SJSA1 (cell line): ENCODE measurements at places on chromosomes 7 and 10.

GRCh38 chr7:6545398-6546126, 5.7 kb downstream of the GRID2IP start:
- no peaks in the 10 kb centered on the region for H3K27me3 ChIP-seq
- no peak for DNase-seq
- no peak overlapping the region for H3K27ac ChIP-seq
- no peaks in the 10 kb centered on the region for H3K4me1 ChIP-seq
- H3K36me3 ChIP-seq = no peaks in the 10 kb centered on the region
- H3K4me3 ChIP-seq = no peak overlapping the region

DNA sequence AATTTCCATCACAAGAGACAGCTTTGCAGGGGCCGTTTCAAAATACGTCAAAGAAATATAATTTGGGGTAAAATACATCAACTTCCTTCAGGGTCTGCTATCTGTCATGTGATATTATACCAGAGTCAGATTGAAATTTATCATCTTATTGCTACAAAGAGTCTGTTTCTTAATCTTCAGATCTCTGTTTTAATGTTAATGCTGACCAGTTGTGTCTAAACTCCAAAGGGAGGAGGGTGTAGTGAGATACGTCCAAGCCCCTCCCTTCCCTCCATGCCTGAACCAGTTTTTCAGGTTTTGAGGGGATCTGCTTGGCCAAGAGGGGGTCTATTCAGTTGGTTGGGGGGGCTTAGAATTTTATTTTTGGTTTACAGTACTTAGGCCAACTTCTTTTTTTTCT, 891.6 kb downstream of the GRM8 start:
- DNase-seq = no peak
- H3K4me1 ChIP-seq = no peaks in the 10 kb centered on the region
- no peaks in the 10 kb centered on the region for H3K27me3 ChIP-seq
- no peak overlapping the region for H3K27ac ChIP-seq
- no peak overlapping the region for H3K4me3 ChIP-seq

DNA sequence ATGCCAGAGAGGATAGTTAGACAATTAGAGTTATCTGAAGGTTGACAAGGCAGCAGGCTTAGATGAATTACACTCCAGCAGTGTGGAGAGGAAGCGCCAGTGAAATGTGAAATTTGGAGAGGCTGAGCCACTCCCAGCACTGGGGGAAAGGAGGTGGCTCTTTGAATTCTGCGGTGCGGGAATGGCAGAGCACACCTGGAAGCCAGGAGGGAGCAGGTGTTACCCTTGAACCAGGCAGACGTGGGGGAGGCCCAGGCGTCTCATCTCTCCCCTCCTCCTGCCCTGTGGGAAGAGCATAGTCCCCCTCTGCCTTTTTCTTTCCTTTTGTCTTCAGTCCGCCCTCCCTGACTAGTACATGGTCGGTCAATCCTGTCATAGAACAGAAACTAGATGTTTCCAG, 203.1 kb downstream of the DPP6 start:
- no peaks in the 10 kb centered on the region for H3K4me1 ChIP-seq
- H3K36me3 ChIP-seq = no peaks in the 10 kb centered on the region
- H3K27ac ChIP-seq = no peak overlapping the region
- DNase-seq = no peak

DNA sequence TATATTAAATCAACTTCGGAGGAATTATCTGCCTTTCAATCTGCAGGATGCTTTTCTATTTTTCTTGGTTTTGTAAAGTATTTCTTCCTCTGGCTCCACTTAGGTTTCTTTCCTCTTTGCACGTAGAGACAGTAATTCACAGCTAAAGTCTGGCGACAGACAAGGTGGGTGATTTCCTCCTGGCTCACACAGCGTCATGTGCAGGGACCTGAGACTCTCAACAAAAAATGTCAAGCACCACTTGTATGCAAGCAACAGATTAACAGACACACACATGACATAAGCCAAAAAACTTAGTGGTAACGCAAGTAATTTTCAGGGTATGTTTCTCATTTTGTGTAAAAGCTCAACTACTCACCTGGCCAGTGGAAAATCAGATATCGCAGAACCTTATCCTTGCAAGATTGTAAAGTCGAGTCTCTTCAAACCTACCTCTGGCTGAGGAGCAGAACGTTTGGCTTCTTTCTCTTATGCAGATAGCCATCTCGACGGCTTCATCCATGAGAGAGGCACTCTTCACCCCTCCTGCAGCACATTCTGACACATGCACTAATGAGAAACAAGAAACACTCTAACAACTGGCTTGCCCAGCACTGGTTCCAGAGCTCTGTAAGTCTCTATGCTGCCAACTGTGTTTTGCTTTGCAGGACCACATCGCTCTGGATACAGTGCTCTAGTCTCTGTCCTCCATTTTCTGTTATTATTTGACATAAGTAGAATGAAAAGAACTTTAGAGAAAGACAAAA, 188.0 kb downstream of the CDCA7L start:
- no peaks in the 10 kb centered on the region for H3K4me1 ChIP-seq
- no peak for DNase-seq
- no peak overlapping the region for H3K27ac ChIP-seq
- H3K36me3 ChIP-seq = no peaks in the 10 kb centered on the region

GRCh38 chr7:17520941-17521340, 222.5 kb downstream of the AHR start:
- H3K36me3 ChIP-seq = no peaks in the 10 kb centered on the region
- peaks cover 36% of the 10 kb centered on the region for H3K4me1 ChIP-seq
- H3K27ac ChIP-seq = peak overlapping the region; percentile 66
- no peak overlapping the region for H3K4me3 ChIP-seq
- no peak for DNase-seq

DNA sequence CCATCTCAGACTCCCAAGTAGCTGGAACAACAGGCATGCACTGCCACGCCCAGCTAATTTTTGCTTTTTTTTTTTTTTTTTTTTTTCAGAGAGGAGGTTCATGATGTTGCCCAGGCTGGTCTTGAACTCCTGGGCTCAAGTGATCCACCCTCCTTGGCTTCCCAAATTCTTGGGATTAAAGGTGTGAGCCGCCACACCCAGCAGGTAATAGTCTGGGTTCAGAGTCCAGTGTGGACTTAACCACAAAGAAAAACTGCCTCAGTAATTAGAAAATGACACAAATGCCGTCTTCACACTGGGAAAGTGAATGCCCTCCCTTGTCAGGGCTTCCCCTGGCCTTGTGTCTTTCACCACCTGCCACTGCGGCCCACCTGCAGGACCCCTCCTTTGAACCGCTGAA, 101.1 kb downstream of the RAB11FIP2 start:
- no peaks in the 10 kb centered on the region for H3K4me1 ChIP-seq
- DNase-seq = no peak
- no peaks in the 10 kb centered on the region for H3K27me3 ChIP-seq
- no peaks in the 10 kb centered on the region for H3K36me3 ChIP-seq

DNA sequence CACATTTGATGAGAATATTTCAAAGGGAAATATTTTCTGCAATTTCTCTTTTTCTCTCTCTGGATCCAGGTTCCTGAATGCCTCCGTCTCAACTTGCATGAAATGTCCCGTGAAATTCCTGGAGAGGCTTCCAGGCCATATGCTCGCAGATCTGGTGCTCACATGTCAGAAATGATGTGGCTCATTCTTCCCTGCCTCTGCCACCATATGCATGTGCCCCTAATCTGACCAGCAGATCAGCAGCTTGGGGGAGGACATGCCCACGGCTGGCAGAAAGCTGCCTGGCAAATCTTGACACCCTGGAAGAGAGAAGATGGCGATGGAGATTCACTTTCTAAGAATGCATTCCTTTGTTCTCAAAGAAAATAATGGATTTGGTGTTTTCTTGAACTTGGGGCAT, 490.7 kb downstream of the RPS24 start:
- no peak for DNase-seq
- H3K27ac ChIP-seq = no peak overlapping the region
- no peaks in the 10 kb centered on the region for H3K4me1 ChIP-seq
- H3K36me3 ChIP-seq = no peaks in the 10 kb centered on the region

GRCh38 chr7:149794661-149795060, 21.3 kb upstream of the ZNF467 start:
- DNase-seq = no peak
- no peak overlapping the region for H3K27ac ChIP-seq
- H3K27me3 ChIP-seq = peaks cover 42% of the 10 kb centered on the region
- no peak overlapping the region for H3K4me3 ChIP-seq
- no peaks in the 10 kb centered on the region for H3K4me1 ChIP-seq

DNA sequence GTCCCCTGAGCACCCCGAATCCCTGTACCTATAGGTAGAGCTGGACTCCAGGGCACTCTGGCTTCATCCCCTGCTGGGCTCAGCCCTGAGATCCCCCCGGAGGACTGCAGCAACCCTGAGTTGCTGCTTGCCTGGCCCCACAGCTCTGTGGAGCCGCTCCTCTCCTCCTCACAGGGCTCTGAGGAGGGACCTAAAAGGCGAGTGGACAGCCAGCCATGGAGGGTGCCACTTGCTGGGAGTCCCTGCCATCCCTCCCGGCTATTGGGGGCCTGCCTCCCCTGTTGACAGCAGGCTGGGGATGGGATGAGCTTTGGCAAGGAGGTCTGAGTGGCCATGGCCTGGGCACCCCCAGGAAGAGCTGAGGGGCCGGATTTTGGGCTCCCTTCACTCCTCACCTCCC, 28.0 kb upstream of the RASGEF1A start:
- peaks cover 5% of the 10 kb centered on the region; the same call in 1 of the 2 replicates for H3K27me3 ChIP-seq
- DNase-seq = no peak
- no peaks in the 10 kb centered on the region for H3K36me3 ChIP-seq
- H3K4me1 ChIP-seq = no peaks in the 10 kb centered on the region
- H3K4me3 ChIP-seq = no peak overlapping the region

GRCh38 chr7:41731493-41732435, 28.9 kb upstream of the INHBA start:
- peaks cover 33% of the 10 kb centered on the region for H3K4me1 ChIP-seq
- H3K27me3 ChIP-seq = no peaks in the 10 kb centered on the region
- DNase-seq = no peak
- no peaks in the 10 kb centered on the region for H3K36me3 ChIP-seq
- H3K4me3 ChIP-seq = no peak overlapping the region
- no peak overlapping the region for H3K27ac ChIP-seq

- H3K4me3 ChIP-seq = no peak overlapping the region
- H3K4me1 ChIP-seq = no peaks in the 10 kb centered on the region
- DNase-seq = no peak
Observed at GRCh38 chr10:48763403-48763965, 78.8 kb downstream of the WDFY4 start.

DNA sequence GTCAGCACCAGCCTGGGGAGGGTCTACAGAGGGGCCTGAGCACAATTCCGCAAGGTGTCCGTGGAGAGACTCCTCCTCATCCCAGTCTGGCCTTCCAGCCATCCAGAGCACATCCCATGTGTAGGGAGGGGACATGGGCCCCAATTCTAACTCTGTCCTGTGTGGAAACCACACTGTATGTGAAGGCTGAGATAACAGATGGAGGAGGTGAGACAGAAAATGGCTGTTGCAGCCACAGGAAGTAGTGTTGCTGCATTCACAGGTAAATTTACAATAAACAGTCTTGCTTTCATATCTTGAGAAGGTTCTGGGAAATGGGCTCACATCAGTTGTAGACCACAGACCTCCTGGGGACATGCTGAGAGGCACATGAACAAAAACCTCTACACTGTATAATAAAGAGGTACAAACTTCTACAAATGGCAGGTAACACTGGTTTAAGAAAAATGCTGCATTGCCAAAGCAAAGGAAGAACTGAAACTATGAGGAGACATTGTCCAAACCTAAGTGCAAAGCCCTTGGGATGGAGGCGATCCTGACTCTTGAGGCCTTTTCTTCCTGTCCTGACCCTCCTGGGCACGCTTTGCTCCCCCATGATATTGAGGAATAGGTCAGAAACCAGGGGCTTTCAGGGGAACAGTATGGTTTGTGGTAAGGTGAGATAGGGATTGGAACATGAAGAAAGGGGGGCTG, 21.6 kb upstream of the GIMAP2 start:
- H3K4me3 ChIP-seq = no peak overlapping the region
- H3K27ac ChIP-seq = no peak overlapping the region
- H3K4me1 ChIP-seq = no peaks in the 10 kb centered on the region
- no peaks in the 10 kb centered on the region for H3K36me3 ChIP-seq

- no peaks in the 10 kb centered on the region for H3K36me3 ChIP-seq
- H3K27me3 ChIP-seq = no peaks in the 10 kb centered on the region
- peaks cover 23% of the 10 kb centered on the region for H3K4me1 ChIP-seq
- no peak for DNase-seq
Observed at GRCh38 chr10:13946209-13946460, 359.4 kb downstream of the PRPF18 start.

- no peaks in the 10 kb centered on the region for H3K36me3 ChIP-seq
- no peak overlapping the region for H3K4me3 ChIP-seq
- peaks cover 38% of the 10 kb centered on the region for H3K4me1 ChIP-seq
- DNase-seq = peak; percentile 87
- H3K27me3 ChIP-seq = no peaks in the 10 kb centered on the region
- peak overlapping the region; percentile 9 for H3K27ac ChIP-seq
Observed at GRCh38 chr7:105849122-105849855, 27.1 kb downstream of the ATXN7L1 start.

DNA sequence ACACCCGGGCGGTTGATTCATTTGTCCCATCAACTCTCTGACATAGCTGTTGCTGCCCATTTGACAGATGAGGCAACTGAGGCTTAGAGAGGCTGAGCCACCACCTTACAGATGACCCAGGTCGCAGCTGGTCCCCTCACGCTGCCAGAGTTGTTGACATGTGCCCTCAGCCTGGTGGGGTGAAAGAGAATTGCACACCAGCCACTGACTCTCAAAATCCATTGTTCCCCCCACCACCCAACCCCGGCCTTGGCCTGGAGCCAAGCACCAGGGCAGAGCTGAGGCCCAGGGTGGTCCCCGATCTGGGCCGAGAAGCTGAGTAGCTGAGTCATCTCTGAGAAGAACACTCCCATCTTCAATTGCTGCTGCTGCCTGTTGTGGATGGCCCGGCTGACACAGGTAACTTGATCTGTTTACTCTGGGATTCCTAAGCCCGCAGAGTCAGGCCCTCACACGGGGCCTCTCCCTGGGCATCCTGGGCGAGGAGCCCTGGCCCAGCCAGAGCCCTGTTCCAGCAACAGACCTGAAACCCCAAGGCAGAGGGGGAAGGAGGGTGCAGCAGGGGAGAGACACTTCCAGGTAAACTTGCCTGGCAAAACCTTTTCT, 27.5 kb downstream of the PVRIG start:
- no peaks in the 10 kb centered on the region for H3K27me3 ChIP-seq
- H3K27ac ChIP-seq = no peak overlapping the region
- H3K36me3 ChIP-seq = no peaks in the 10 kb centered on the region
- DNase-seq = peak; percentile 96
- H3K4me1 ChIP-seq = peaks cover 15% of the 10 kb centered on the region

DNA sequence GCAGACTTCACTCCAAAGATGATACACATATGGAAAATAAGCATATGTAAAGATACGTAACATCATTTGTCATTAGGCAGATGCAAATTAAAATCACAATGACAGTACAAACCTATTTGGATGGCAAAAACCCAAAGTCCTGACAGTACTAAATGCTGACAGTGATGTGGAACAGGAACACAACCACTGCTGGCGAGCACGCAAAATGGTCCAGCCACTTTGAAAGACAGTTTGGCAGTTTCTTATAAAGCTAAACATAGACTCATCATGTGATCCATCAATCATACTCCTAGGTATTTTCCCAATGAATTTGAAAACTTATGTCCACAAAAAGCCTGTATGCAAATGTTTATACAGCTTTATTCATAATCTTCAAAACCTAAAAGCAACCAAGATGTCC, 200.7 kb downstream of the RAMP3 start:
- no peaks in the 10 kb centered on the region for H3K4me1 ChIP-seq
- no peaks in the 10 kb centered on the region for H3K36me3 ChIP-seq
- DNase-seq = no peak
- no peak overlapping the region for H3K4me3 ChIP-seq
- no peak overlapping the region for H3K27ac ChIP-seq
